Activated gamma-delta T cell treated with Interleukin-2 at 50 U/mL for 16 hours (primary cell): ENCODE measurements at places on chromosomes 1 and 21.

- DNase-seq, result no peak
These were observed 571 bp downstream of the WDR3 start for GRCh38 chr1:117930173-117930447.

DNA sequence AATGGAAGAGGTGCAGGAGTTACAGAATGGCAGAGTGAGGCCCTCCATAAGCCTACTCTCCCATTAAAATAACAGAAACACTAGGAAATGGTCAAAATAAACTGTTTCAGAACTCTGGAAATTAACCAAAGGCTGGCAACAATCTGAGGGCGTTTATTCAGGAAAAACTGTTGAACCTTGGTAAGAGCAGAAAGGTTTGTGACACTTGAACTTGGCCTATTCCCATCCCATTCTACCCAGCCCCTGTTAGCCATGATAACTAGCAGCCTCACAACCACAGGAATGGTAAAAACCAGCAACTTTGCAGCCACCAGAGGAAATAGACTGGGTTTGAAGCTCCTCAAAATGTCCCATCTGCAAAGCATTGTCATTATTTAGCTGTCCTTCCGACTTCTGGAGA, 256.8 kb downstream of the RHOU start:
- DNase-seq, result no peak

DNA sequence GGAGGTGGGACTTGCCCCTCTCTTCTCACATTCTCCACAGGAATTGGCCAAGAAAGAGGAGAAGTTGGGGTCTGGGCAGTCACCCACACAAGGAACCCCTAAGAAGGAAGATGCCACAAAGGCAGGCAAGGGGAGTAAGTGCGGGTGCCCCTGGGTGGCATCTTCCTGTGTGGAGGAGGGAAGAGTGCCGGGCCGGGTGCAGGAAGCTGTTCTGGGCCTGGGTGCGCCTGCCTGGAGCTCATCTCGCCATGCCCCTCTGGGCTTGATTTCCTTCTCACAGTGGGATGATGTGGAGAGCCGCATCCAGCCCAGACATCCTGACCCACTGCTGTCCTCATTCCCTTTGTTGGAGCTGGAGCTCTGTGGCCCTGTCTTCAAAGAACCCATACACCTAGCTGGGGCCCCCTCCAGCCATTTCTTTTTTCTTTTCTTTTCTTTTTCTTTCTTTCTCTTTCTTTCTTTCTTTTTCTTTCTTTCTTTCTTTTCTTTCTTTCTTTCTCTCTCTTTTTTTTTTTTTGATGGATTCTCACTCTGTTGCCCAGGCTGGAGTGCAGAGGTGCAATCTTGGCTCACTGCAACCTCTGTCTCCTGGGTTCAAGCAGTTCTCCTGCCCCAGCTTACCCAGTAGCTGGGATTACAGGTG, 9.3 kb downstream of the LRRC71 start:
- DNase-seq, result no peak

DNA sequence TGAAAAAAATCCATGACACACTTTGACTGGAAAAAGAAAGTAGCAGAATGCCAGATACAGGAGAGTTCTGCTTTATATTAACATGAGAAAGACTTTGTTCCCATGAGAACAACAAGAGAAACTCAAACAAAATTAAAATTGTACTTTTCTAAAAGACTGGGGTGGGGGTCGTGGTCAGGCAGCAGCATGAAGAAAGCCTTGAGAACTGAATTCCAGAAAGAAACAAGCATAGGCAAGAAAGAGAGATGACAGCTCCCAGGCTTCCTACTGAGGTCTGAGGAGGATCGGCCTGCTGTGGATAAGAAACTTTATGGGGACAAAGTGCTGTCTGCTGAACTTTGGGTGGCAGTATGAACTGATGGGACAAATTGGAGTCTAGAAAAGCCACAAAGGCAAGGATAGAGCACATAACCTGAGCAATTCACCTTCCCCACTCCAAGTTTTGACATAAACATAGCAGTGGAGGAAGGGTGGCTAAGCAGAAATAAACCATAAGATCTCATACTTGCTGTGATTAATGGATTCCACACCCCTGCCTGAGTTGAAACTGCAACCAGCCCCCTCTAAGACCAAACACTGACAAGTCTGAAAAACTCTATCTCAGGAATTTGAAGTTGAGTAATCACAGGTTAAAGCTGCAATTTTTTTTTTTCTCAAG, 43.7 kb downstream of the COL6A1 start:
- no peak for DNase-seq

DNA sequence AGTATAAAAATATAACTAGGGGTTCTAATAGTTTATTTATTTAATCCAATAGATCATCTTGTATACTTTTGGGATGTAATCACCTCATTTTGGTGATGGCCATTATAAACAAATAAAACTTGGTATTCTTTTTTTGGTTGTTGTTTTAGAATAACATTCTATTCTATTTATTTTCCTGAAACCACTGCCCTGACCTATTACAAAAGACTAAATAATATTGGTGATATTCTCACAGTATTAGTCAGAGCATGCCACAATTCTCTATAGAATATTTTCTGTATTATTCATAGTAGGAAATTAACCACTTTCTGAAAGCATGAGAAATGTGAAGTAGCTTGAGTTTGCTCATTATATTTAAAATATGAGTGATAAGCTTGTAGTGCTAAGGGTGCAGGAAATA, 54.1 kb upstream of the LRRC7 start:
- no peak for DNase-seq

DNA sequence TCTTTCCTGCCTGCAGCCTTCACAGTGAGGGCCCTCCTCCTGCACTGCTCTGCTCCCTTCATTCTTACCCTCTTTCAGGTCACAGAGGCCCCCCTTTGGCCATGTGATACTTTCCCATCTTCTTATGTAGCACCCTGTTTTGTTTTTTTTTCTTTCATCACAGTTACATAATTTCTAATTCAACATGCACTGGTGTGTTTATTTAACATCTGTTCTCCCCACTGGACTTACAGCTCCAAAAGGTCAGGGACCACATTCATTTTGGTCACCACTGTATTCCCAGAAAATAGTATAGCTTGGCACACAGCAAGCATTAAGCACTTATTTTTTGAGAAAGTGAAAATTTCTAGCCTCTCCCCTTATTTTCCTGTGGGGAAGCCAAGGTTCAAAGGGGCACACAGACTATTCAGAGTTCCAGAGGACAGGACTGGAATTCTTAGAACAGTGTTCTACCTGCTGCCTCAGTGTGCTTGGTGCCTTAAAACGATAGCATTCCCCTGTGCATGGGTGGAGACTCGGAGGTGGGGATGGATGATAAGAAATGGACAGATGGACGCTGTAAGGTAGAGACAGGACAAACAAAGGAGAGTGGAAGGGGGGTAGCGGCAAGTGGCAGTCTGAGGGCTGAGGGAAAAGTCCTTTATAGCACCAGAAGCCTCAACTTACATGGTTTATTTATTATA, 5.3 kb downstream of the DENND2D start:
- DNase-seq, result no peak

- peak; percentile 9 for DNase-seq
These were observed 14.2 kb upstream of the KANK4 start for GRCh38 chr1:62333441-62333840.

DNA sequence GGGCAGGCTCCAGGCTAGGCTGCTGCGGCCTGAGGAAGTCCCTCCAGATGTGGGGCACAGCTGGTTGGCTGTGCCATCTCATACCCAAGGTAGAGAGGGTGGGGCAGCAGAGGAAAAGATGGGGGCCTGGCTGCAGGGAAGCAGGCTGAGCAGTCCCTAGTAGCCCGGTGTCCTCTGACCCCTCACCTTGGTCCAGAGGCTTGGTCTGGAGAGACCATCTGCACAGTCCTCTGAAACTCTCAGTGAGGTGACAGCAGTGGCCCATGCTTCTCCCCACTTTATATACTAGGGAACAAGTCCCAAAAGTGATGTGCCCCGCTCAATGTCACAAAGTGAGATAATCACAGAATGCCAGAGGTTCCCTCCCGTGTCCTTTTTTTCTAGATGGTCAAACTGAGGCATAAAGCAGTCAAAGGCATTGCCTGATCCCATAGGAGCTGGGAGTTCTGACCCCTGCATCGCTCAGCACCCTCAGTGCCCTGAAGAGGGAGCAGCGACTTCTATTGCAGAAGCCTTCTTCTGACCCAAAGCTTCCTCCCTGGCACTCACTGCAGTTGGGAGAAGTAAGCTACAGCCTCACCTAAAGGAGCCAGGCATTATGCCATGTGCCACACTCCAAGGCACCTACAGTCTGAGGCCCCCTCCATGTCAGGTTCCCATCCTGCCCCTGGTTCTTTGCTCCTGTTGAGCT, 45.5 kb downstream of the TRABD2B start:
- no peak for DNase-seq

DNA sequence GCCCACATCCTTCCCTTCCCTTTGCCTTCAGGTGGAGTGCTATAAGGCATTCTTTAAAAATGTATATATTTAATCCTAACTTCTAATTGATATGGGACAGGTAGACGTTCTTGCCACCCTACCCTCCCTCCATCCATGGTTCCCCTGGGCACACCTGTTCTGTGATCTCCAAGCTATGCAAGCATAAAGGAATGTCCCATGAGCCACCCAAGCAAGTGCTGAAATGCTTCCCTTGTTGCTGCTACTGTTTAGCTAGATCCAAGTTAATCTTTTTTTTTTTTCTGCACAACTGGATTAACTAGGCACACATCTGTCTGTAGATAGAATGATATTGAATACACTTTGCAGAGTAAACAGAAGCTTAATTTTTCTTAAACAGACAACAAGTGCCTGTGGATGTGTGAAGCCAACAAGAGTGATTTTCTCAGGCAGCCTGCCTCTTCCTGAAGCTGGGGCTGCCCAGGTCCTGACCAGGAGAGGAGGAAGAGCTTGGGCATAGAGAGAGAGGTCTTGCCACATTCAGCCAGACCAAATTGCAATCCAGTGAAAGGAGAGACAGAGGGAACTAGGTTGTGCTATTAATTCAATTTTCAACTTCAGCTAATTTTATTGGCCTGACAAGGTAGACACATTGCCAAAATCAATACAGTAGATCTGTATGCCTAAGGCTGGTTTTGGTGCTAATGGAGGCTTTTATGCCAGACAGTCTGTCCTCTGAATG, 28.2 kb upstream of the ATP1B1 start:
- DNase-seq, result no peak

GRCh38 chr1:68225781-68226180, 6.5 kb downstream of the WLS start:
- DNase-seq, result no peak

DNA sequence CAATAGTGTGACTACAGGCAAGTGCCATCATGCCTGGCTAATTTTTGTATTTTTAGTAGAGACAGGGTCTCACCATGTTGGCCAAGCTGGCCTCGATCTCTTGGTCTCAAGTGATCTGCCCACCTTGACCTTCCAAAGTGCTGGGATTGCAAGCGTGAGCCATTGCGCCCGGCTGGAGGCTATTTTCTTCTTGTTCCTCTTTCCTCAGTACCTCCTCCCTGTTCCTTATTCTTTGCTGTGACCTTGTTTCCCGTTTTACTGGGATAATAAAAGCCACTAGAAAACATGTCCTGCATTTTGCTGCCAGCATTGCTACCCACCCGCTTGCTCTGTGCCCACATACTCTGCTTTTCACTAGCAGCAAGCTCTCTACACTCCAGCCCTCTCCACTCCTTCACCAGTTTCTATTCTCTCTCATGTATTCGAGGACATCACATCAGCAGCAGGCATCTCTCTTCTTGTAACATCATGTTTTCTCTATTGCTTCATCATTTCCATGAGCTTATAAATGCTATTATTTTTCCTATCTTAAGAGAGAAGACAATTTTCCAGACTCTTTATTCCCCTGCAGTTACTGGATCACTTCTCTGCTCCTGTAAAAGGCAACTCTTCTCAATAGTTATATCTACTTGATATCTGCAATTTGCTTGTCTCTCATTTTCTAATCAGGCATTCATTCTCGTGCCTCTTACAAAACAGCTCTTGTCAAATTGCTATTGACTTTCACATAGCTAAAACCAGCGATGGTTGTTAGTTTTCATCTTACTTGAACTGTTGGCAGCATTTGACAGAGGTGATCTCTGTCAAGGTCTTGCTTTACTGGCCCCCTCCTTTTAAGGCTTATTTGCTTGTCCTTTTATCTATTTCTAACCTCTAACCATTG, 34.5 kb upstream of the C21orf91 start:
- no peak for DNase-seq

DNA sequence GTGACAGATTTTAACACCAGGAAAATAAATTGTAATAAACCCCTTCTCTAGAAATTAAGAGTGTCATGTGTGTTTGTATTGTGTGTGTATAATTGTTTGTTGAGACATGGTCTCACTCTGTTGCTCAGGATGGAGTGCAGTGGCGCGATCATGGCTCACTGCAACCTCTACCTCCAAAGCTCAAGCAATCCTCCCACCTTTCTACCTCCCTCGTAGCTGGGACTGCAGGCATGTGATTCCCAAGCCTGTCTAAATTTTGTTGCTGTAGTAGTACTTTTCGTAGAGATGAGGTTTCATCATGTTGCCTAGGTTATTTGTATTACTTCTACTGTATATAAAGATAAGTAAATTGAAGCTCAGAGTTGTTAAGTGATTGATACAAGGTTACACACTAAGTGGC, 68.5 kb upstream of the RAVER2 start:
- no peak for DNase-seq
